ENCODE measurements at places on chromosomes 6 and 20.

GRCh38 chr20:11852189-11852588 lies 65.5 kb upstream of the BTBD3 start:
- no peak for DNase-seq

- no peak for DNase-seq
These were observed 98.6 kb downstream of the NDUFAF5 start for GRCh38 chr20:13883425-13883824.

DNA sequence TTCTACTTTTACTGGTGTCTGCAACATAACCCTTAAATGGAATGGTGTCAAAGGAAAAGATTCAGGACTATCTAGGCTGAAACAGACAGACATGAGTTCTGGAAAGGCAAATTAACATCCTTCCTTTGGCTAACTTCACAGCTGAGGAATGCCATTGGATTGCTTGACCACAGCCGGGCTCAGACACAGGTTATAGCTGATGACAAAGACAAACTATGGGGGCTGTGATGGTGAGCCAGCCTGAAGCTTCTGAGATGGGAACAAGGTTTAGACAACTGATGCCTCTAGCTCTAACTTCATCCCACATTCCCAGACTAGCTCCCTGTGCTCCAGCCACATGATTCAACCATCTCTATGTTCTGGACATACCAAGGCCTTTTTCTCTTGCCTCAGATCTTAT lies 15.3 kb downstream of the POLR1C start:
- DNase-seq = no peak

DNA sequence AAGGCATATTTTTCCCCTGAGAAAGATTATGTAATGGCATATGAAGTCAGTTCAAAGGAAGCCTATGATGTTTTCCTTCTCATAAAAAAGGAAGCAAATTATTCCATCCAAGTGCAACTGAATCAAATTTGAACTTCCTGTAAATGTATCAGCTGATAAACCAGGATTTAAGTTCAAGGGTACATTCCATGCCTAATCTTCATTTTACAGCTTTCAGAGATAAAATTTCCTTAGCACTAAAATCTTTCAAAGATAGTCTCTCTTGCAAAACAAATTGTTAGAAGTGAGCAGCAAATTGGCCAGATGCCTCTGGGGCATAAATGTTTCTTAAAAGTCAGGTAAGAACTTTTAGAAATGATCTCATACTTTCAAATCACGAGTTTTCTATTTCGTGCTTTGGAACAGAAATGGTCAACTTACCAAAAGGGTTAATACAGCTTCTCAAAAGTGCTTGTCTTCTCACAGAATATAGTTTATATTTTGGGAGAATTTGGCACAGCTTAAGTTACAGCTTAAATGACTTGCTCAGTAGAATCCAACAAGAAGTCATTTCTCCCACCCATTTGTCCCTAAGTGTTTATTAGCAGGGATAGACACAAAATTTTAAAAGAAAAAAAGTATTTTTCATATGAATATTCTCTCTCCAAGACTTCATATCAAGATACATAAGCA lies 2.7 kb upstream of the TCF21 start:
- peak; percentile 28 for DNase-seq

DNA sequence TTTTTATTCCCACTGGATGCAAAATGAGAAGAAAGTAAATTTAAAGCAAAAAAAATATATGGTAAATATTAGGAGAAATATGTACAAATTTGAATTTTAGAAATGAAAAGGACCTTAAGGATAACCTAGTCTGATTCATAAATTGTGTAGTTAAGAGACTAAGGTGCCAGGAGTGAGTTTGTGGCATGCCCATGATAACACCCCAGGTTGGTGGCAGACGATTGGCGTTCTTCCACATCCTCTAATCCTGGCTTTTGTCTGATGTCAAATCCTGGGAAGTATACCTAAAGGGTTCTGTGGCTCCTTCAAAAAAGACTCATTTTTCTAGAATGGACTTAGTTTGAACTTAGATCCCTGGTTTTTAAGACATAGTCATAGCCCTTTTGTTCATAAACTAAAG lies 62.2 kb downstream of the SAMD5 start:
- no peak for DNase-seq

DNA sequence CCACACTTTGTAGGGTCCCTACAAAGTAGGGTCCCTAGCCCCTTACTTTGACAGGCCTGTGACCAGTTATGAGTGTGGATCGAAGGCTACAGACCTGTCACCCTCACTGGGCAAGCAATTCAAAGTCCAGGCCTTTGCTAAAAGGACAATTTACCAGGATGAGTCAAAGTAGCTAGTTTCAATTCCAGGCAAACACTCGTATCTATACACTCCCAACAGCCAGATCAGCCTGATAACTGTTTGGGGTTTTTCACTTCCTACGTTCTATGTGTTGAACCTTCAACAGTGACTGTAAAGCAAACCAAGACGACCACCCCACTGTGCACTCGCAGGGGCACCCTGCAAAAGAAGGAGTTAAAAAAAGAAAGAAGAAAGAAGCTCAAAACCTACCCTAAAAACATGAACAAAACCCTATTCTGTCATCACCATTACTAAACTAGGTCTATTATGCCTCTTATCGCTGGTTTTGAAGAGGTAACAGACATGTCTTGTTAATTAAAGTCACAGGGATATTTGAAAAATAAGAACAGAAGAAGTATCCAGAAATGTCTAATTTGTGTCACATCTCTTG lies 3.2 kb downstream of the GFOD1 start:
- no peak for DNase-seq

- DNase-seq = no peak
These were observed 269.9 kb downstream of the UST start for GRCh38 chr6:149016716-149017115.

DNA sequence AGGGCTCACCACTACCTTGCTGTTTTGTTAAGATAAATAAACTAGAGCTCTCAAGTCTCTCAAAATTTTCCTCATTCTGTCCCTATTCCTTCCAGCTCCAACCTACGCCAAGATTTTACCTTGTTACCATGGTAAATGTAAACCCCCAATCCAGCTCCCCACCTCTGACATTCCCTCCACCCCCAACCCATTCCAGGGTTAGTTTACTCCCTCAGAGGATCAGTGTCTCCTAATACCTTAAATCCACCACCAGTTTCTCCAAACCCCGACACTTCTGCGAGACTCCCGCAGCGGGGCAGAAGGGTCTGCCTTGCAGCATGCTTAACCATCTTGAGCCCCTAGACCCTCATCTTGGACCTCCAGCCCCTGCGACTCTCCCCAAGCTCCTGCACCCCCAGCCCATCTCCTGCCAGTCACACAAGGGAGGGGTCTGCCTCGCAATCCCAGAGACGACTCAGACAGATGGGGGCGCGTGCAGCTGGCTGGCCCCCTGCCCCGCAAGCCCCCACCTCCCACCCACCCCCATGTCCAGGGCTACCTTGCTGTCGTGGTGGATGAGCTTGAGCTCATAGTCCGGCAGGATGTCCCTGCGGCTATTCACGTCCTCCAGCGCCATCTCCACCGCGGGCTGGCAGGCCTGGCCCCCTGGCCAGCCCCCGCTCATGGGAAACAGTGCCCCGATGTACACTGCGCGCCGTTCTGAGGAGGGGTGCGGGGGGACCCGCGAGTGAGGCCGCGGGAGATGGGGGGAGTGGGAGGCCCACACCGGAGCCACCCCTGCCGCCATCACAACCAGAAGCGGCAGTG lies 5.8 kb downstream of the GABBR1 start:
- DNase-seq = no peak

GRCh38 chr6:128519931-128520435 lies 416 bp downstream of the PTPRK start:
- peak; percentile 68 for DNase-seq

- DNase-seq = no peak
These were observed 136.6 kb downstream of the BACH2 start for GRCh38 chr6:90160013-90160412.

GRCh38 chr6:129648819-129649491 lies 61.0 kb downstream of the ARHGAP18 start:
- DNase-seq = no peak

DNA sequence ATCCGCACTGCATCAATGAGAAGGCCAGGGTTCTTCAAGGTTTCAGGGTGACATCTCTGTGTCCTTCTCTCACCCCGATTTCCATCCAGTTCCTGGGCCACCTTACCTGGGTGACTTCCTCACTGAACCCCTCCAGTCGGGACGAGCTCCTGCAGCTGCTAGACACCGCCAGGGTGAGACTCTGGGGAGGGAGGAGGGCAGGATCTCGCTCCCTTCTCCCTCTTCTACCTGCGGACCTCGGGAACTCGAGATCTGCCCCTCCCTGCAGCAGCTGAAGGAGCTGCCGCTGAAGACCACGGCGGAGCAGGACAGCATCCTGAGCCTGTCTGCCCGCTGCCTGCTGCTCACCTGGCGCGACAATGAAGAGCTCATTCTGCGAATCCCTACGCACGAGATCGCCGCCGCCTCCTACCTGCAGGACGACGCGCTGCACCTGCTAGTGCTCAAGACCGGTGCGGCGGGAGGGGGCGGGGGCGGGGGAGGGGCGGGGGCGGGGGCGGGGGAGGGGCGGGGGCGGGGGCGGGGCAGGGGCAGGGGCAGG lies 7.5 kb downstream of the CCM2L start:
- DNase-seq = no peak

- DNase-seq = no peak
These were observed 9.1 kb downstream of the ZNF292 start for GRCh38 chr6:87164506-87164905.

- no peak for DNase-seq
These were observed 279.7 kb downstream of the RNGTT start for GRCh38 chr6:88683734-88684133.

DNA sequence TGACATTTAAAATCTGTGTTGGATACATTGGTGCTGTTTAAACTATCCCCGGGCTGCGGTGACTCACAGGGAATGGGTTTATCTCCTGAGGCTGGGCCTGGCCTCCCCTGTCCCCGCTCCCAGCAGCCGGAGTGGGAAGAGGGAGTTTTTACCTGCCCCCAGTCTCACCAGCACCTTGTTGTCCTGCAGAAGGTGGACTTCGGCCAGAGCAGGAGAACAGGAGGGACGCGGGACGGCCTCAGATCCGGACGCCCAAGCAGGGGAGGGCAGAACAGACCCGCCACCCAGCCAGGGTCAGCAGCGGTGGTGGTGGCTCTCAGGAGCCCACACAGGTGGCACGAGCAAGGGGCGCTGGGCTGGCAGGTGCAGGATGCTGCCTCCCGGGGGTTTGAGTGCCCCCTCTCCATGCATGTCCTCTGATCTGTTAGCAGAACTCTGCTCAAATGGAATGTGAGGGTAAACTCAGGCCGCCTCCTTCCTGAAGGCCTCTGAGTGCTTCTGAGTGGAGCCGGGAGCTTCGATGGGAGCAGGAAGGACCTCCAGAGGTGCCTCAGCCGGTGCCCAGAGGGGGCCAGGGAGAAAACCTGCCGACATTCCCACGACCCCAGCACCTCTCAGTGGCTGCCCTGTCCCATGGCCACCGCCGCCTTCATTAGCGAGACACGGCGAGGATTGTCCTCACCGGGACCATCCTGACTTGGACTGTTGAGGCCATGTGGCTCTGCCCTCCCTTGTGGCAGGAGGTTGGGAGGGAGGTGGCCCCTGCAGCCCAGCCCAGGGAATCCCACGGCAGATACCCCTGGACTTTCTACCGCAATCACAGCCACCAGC lies 43.4 kb upstream of the MRGBP start:
- no peak for DNase-seq

DNA sequence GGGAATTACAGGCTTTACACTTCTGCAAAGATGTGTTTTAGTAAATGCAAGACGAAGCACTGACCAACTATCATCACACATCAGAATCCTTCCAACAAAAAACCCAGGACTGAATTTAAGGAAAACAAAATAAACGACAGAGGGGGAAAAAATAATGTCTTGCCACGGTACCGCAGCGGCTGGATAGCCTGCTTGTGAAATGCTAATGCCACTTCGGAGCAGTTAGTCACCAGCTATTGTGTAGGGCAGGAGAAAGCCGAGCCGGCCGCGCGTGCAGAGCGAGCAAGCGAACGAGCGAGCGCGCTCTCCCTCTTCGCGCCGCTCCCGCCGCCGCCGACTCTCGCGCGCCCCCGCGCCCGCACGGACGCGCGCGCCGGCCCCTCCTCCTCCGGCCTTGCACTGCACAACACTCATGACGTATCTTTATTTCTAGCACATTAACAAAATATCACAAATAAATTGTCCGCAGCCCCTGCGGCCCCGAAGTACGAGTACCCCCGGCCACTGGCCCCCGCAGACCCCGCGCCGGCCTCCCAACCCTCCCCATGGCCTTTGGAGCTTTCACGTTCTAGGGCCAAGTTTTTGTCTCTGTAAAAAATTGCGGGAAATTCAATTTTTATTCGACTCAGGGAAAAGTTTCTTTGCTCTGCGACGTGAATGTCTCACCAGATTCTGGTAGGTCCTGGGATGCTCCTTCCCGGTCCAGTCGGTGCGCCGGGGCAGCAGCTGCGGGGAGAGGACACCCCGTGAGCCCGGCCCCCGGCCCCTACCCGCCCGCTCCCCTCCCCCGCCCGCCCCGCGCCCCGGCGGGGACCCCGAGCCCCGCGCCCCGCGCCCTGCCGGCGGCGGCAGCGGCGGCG lies 1.0 kb downstream of the PHIP start:
- DNase-seq = peak; percentile 91

DNA sequence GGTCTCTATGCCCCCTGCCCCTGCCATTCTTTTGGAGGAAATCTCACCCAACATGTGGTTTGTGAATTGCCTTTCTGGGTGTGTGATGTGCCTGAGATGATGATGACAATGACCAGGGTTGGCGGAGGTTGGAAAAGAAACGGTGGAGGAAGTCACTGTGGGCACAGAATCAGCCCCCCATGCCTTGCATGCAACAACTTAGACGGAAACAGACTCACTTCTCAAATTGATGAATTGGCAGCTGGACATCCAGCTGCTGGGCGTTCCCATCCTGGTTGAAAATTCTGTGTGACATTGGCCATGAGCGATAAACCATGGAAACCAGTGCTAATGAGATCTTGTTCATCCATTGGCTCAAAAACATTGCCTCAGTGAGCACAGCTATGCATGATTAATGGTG lies 95.8 kb upstream of the LY86 start:
- DNase-seq = no peak

DNA sequence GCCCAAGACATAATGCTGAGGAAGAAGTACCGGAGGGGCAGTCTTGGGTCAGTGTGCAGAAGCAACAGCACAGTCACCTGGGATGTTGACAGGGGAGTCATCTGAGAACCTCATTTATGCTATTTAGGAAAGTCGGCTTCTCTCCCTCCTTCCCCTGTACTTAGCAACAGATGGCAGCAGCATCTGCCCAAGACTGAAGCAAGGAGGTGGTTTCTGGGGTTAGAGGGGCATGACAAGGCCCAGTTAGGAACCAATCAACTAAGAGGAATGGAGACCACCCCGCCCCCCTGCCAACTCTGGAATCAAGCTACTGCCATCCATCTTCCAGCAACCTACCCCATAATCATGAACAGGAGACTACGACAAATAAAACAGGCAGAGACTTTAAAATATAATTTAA lies 21.7 kb downstream of the RIPK1 start:
- no peak for DNase-seq

- no peak for DNase-seq
These were observed 84.9 kb upstream of the HMGCLL1 start for GRCh38 chr6:55663914-55664313.

GRCh38 chr20:64029293-64030117 lies 6.5 kb upstream of the C20orf204 start:
- no peak for DNase-seq

GRCh38 chr6:41733360-41733706 lies 2.1 kb downstream of the TFEB start:
- DNase-seq = no peak

- no peak for DNase-seq
These were observed 110.5 kb downstream of the ANKRD60 start for GRCh38 chr20:58117944-58118343.

All from fibroblast of the aortic adventitia (primary cell).